ENCODE measurements at places on chromosomes 11 and 22.
A peak's percentile ranks its signal among the peaks of the same experiment; 100 is the strongest.

DNA sequence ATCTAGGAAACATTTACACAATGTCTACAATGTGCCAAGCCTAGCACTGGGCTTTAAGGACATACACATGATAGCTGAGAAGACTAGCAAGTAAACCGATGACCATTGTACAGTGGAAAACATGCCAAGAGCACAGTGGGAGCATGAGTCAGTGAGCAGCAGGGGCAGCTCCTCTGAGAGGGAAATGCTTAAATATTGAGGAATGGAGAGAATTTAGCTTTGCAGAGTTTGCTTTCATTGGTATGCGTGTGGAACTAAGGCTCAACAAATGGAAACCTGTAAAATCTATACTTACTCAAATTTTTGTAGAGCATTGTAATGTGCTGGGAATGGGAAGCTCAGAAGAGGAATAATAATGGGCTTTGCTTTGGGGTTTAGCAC, 282.3 kb downstream of the ST3GAL4 start:
- DNase-seq, result no peak

DNA sequence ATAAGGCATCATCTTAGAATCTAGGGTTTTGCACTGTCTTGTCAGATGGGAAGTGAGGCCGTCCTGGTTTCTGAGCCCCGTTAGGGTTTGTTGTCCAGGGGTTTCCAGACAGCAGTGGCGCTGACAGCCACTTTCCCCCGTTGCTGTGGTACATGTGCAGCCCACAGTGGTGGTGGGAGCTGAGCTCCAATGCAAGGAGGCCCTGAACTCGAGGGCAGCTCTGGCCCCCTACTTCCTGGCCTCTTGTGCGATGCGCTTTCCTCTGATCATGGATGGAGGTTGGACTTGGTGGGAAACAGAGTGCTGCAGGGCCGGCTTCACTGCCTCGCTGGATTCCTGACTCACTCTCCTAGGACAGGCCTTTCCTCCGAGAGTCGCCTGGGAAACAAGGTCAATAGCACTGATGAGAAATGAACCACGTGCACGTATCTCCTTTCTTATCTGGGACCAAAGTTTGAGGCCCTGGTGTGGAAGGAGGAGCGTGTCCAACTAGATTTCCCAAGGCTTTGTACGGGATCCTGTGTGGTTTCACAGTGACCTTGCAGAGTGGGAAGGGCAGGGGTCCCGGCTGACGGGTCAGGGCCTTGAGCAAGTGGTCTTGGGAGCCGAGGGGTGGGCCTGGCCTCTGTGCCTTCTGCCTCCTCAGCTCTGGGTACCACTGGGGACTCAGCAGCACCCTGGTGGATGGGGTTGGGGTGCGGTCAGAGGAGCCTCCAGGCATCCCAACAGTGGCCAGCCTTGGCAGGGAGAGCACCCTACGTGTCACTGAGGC, 3.7 kb downstream of the PHRF1 start:
- no peak for DNase-seq

DNA sequence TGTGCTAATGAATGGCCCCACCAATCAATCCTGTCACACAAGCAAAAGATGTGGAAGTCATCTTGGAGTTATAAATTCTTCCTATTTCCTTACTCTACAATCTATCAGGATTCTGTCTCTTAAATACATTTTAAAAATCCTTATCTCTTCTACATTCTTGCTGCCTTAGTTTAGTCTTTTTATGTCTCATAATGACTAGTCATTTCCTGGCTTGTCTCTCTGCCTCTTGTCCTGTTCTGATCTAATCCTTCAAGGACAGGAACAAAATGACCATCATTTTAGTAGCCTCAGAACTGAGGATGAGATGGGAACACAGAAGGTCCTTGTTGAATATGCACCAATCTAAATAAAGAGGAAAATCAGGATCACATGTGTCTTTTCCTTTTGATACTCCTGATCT, 56.6 kb upstream of the LIN7C start:
- DNase-seq, result peak; percentile 15

DNA sequence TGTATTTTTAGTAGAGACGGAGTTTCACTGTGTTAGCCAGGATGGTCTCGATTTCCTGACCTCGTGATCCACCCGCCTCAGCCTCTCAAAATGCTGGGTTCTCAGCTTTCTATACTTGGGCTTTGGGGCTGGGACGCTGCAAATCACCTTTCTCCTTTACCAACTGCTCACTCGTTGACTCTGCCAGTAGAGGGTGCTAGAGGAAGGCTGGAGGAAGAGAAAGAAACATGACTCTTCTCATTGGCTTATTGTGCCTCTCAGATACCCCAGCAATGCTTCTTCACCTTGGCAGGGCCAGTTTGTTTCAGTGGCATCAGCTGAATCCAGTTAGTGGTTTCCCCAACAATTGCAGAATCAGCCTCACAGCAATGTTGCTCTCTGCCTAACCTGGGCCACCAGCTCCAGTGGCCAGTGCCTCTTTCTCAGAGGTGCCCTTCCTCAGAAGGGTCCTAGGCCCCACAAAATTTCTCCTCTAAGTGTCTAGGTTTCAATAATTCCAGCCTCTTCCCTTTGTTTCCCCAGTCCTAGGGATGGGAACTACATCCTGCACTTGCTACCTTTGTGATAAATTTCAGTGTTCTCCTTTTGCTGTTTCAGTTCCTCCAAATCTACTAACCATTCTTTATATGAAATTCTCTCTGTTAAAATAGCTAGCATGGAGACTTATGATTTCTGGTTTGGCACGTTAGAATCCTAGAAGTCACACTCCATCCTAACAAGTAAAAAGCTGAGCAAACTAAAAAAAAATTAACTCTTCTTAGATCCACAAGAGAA, 71.5 kb upstream of the VSTM5 start:
- peak; percentile 60 for DNase-seq

GRCh38 chr22:48464246-48464645, 1363.4 kb downstream of the BRD1 start:
- no peak for DNase-seq

DNA sequence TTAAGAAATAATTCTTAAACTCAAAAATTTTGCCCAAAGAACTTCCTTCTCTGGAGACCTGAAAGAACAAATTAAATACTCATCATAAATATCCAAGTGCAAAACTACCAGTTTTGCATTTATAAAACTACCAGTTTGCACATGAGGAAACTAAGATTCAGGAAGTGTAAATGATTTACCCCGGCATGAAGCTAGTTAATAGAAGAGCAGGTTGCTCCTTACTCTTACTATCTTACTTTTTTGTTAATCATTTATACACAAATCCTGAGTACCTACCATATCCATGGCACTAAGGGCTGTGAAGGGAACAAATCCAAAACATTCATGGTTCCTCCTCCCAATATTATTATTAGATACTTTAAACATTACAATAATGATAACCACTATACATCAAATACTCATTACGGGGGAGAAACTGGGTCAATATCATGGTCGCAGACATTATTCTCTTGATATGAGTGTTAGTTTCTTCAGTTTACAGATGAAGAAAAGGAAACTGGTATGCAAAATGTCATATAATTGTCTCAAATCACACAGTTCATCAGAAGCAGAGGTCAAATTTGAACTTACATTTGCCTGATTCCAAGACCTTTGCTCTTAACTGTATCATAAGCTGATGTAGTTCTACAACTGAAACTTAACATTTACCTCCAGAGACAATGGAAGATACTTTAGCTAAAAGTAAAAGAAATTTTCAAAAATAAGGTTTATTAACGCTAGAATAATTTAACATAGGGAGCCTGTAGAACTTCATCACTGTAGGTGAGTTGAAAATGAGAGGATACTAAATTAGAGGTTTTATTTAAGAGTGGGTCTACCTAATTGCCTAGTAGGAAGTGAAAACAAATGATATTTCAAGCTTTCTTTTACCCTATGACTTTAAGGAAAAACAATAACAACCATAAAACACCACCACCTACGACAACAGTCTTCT, 74.5 kb downstream of the FAM76B start:
- DNase-seq, result no peak

GRCh38 chr11:130099356-130099755, 29.7 kb downstream of the APLP2 start:
- no peak for DNase-seq

GRCh38 chr11:128269466-128269865, 317.9 kb downstream of the ETS1 start:
- no peak for DNase-seq

DNA sequence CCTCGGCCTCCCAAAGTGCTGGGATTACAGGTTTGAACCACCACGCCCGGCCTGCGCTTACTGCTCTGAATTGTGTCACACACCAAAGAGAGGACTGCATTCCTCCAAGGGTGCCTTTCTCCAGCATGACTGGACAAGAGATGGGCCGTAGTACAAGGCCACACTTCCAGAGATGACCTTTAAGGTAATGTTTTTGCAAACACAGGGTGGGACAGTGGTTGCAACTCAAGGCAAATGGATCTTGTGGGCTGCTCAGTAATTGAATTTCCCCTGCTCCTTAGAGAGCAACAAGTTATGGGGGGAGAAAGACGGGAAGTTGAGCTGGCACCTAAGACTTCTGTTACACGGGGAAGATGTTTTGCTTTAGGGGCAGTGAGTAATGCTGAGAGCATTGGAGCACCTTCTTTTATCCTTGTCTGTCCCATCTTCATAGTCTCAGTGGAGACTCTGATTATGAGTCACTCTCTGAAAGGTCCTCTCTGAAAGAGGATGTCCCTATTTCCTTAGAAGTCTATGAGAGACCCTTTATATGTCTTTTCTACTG, 66.3 kb downstream of the C11orf91 start:
- peak; percentile 57 for DNase-seq

- DNase-seq, result no peak
Observed at GRCh38 chr11:33610903-33611302, 89.7 kb downstream of the C11orf91 start.

GRCh38 chr11:113778111-113778910, 1.3 kb upstream of the CLDN25 start:
- DNase-seq, result peak; percentile 73

GRCh38 chr22:34858066-34858465, 207.9 kb upstream of the ISX start:
- no peak for DNase-seq

DNA sequence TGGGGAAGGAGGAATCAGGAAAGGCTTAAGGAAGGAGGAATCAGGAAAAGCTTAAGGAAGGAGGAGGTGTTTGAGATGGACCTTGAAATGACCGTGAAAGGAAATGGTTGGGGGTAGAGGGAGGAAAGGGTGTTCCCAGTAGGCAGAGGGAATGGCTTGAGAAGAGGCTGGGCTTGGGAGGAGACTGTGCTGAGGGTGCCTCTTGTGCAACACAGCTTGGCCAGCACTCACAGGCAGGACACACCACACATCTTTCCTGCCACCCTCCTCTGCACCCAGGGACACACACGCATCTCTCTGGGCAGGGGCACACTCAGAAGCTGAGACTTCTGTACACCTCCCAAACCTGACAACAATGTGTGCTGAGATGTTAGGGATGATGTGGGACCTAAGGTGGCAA, 151.4 kb downstream of the FBXO7 start:
- no peak for DNase-seq

DNA sequence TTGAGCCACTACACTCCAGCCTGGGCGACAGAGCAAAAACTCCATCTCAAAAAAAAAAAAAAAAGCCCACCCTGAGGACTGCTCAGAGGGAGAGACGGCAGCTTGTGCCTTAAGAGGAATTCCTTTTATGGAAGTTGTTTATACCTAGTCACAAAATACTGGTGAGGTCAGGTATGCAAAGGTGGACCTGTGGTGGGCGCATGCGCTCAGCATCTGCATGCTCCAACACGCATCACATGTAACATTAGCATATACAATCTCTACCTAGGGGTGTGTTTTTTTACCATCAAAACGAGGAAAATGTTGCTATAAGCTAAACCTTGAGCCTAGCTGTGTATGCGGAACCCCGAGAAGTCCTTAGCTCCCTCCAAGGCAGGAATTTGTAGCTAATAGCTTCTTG, 6.8 kb upstream of the SART1 start:
- DNase-seq, result no peak

- no peak for DNase-seq
Observed at GRCh38 chr11:90564531-90564930, 341.7 kb upstream of the CHORDC1 start.

GRCh38 chr11:16935518-16936302, 78.5 kb downstream of the PLEKHA7 start:
- DNase-seq, result peak; percentile 24

- no peak for DNase-seq
Observed at GRCh38 chr11:13311570-13311969, 34.0 kb downstream of the BMAL1 start.

GRCh38 chr22:27317971-27318428, 483.6 kb downstream of the MN1 start:
- no peak for DNase-seq

- peak; percentile 55 for DNase-seq
Observed at GRCh38 chr11:118607401-118608359, at the start of gene PHLDB1. Gene PHLDB1 (plus strand): TSS chr11:118607615. CDS start chr11:118613837, 6,222 bp downstream.

DNA sequence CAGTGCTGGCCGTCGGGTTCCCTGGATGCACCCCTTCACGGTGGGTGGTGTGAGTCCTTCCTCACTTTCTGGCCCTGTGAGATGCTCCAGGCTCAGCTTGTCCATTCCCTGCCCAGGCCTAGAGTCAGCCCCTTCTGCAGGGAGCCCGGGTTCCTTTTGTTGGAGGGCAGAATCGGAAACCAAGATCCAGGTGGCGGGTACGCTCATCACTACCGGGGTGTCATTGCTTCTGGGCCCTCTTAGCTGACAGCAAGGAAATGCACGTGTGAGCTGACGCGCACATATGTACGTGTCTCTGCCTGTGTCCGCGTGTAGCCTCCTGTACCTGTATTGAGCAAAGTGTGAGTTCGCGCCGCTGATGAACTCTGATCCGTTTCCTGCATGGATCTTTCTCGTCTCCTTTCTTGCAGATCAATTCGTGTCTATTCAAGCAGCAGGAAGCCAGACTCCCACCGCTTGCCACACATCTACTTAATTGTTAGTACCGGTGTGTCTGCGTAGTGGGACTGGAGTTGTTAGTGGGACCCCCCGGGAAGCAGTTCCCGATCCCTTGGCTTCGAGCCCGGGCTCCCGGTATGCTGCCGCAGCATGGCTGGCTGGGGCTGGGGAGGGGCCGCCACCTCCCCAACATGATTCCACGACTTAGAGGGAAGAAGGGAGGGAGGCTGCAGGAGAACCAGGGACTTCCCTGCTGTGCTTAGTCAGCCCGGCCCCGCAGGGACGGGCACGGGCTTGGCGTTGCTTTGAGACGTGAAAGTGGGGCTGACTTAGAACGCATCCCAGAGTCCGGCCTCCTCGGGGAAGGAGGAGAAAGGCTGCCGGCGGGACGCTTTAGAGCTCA, 35.9 kb upstream of the GRAMD4 start:
- no peak for DNase-seq

DNA sequence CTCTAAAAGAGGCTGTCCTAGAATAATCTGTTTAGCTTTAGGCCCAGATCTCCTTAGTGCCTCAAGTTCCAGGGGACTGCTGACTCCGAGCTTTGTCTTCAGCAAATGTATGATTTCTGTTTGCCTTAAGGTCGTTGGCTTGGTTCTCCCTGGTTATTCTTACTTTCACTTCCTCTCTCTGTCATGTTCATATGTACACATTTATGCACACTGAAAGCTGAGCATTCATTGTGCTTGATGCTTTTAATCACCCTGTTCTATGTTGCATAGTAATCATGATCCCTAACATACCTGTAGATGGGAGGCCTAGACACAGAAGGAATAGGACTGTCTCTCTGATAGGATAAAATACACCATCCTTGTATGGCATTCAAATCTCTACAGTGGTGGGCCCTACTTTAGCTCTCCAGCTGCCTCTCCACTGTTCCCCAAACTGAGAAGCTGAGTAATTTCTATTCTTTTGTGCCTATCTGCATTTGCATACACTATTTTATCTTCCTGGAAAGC, 7.2 kb downstream of the PPFIBP2 start:
- DNase-seq, result no peak

Measured in kidney capillary endothelial cell (primary cell).